ENCODE measurements at places on chromosomes 4 and X.

GRCh38 chrX:9664224-9664623, 101.4 kb downstream of the GPR143 start:
- DNase-seq = no peak

- DNase-seq = no peak
Measured at GRCh38 chr4:176927664-176928063, 134.9 kb upstream of the VEGFC start.

GRCh38 chr4:164926301-164926700, 49.3 kb downstream of the APELA start:
- DNase-seq = no peak

GRCh38 chr4:151409470-151410313, 716 bp downstream of the FHIP1A start:
- no peak for DNase-seq

DNA sequence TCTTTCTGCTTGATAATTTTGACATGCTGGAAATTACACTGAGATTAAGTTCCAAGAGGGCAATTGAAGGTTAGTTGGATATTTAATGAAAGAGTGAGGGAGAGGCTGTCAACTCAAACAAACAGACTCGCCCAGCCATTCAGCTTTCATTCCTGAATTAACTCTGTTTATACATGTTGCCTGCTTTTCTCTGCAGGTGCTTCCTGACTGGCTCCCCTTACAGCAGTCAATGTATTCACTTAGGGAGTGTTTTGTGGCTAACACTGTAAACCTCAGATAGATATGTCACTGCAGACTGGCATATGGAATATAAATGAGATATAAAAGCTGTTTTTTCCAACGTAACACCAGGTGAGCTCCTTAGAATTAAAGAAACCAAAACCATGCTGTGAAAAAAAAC, 28.7 kb downstream of the TMPRSS11A start:
- peak; percentile 77 for DNase-seq

GRCh38 chr4:86184901-86185285, 175.0 kb downstream of the MAPK10 start:
- no peak for DNase-seq

- DNase-seq = peak; percentile 88
Measured at GRCh38 chrX:54357414-54358377, at the start of gene WNK3. TSS of gene WNK3 (minus strand) at chrX:54358046.
